ENCODE measurements at places on chromosomes 2 and 18.

- DNase-seq, result no peak
These were observed 69.7 kb upstream of the LYPD6B start for GRCh38 chr2:148968776-148969319.

GRCh38 chr2:157782057-157782845 is 93.9 kb downstream of the ACVR1 start:
- DNase-seq, result no peak

- DNase-seq, result no peak
These were observed 274.8 kb downstream of the AGAP1 start for GRCh38 chr2:235768606-235769005.

- DNase-seq, result no peak
These were observed 124.2 kb downstream of the NFATC1 start for GRCh38 chr18:79519751-79520477.

DNA sequence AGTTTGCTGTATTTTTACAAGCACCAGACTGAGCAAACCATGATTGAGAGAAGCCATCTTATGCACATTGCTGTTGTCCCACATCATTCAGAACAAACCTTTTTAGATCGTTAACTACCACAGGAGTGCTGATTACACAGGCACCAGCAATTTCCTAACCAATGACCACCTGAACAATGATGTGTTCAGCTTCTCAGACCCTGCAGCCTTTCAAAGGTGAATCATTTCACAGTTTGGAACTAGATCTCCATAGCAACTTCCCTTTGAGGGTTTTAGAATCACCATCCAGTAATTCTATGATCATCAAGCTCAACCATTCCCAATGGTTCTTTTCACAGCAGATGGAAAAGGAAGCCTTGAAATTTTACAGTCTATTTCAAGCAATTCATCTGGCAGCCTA is 71.4 kb downstream of the OLA1 start:
- DNase-seq, result no peak

- no peak for DNase-seq
These were observed 288.5 kb downstream of the PDE11A start for GRCh38 chr2:177783835-177784744.

- no peak for DNase-seq
These were observed 14.0 kb upstream of the CREG2 start for GRCh38 chr2:101401326-101401665.

DNA sequence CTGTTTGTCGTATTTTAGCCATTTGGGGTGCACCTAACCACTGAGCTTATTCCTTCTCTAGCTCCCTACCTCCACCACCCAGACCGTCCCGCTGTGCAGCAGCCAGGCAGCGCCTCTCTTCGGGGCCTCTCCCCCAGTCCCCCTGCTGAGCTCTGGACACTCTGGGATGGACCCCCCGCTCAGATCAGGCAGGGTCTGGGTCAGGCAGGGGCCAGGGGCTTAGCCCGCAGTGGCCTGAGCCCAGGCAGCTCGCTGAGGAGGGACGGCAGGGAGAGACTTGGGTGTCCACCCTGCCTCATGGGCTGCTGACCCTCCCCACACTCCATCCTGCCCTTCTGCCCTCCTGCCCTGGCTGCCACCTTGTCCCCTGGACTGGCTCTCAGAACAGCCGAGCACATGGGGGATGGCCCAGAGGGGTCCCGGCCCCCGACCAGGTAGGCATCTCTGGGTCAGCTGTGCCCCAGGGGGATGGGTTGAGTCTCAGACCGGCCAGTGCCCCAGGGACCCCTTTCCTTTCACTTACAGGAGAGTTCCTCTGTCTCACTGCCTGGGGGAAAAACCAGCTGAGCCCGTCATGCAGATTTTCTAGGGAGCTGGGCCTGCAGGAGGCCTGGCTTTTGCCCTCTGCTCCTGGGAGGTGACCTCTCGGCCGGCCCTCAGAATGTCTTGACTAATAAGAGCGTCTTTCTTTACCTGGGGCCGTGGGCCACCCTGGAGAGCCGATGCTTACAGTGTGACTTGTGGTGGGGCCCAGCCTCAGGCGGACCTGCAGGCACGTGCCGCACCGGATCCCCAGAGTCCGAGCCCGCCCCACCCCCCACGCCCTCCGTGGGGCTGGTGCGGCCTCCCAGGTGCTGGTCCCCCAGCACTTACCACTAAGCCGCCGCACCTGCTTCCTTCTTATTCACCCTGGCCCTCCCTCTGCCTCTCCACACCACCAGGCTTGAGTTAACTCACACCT is 22.8 kb upstream of the PXDN start:
- DNase-seq, result no peak

- no peak for DNase-seq
These were observed 498.4 kb downstream of the STK39 start for GRCh38 chr2:167749016-167749415.
